SK-N-MC (cell line): ENCODE measurements at places on chromosomes 6 and 20.

DNA sequence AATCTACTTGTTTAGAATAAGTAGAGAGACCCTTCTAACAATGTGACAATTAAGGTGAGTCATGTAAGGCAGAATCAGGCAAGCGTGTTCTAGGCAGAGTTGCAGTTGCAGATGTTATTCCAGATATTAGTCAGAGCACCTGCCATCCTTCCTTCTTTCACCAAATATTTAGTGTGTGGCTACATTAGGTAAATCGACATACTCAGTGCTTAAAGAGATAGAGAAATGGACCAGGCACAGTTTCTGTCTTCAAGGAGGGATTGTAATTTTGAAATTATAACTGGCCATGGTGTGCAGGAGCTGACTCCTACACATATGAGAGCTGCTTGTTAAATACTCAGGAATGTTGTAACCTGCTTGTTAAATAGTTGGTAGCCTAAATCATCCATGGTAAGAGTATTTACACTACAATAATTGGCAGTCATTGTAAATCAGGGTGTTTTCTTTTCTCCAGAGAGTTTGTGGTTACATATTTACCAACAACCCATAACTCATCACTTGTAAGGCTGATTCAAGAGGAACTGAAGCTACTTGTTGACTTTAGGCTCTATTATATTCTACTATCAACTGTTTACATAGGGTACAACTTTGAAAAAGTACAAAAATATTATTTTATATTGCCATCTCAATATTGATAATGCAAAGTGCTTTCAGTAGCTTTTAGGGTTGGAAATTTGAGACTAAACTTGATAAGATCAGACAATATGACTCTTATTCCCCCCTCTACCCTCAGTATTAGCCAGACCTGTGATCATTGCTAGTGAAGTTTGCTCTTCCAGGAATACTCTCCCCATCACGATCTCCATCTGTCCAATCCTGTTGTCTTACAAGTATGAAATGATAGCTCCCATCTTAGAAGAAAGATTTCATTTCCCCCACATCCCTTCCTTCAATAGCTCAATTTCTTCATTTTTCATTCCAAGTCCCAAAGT lies 607.1 kb downstream of the COL12A1 start:
- DNase-seq, result no peak

GRCh38 chr6:558089-558488 lies 98.8 kb downstream of the HUS1B start:
- no peak for DNase-seq

- no peak for DNase-seq
Observed at GRCh38 chr6:139486476-139486799, 112.0 kb upstream of the CITED2 start.

GRCh38 chr20:47741669-47742608 lies 43.3 kb downstream of the SULF2 start:
- no peak for DNase-seq

DNA sequence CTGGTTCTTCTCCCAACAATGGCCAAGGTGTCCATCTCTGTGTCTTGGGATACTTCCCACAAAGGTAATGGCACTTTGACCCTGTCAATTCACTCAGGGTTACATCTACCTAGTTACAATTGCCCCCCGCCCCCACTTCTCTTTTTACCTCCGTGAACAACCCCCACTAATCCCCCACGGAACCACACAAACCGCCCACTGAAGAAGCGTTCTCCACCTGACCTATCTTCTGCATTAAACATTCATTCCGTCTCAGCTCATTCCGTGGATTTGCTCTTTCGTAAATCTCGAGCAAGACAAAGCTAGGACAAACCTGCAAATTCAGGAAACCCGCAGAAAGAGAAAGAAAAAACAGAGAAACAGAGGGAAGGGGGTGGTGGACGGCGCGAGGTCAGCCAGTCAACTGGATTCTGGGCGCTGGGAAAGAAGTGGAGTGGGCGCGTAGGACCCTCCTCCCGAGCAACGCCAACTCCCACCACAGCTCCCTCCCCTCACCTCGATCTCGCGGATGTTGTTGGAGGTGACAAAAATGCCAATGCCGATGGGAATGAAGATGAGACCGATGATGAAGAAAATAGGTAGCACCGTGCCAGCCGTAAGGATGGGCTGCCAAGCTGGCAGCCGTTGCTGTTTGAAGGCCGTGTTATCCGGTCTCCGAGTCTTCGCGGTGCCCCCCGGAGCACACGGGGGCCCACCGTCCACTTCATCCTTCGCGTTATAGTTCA lies 523 bp downstream of the TMEM30A start:
- no peak for DNase-seq

GRCh38 chr6:118307581-118307980 lies 240.5 kb upstream of the PLN start:
- no peak for DNase-seq

DNA sequence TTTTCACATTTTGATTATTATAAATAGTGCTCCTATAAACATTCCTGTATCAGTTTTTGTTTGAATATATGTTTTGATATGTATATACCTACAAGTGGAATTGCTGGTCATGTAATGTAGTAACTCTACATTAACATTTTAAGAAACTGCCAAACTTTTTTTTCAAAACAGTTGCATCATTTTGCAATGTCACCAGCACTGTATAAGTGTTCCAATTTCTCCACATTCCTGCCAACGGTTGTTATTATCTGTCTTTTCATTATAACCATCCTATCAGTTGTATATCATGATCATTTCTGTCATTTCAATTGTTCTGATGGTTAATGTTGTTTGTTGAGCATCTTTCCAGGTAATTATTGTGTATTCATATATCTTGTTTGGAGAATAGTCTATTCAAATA lies 44.8 kb upstream of the SAMD5 start:
- DNase-seq, result no peak

- no peak for DNase-seq
Observed at GRCh38 chr6:168071620-168072019, 7.4 kb downstream of the FRMD1 start.

- DNase-seq, result no peak
Observed at GRCh38 chr6:170277893-170278742, 12.8 kb downstream of the DLL1 start.

- DNase-seq, result peak; percentile 50
Observed at GRCh38 chr6:167513778-167514177, 188.9 kb downstream of the TTLL2 start.

GRCh38 chr20:10629946-10630650 lies 43.7 kb downstream of the JAG1 start:
- DNase-seq, result no peak

DNA sequence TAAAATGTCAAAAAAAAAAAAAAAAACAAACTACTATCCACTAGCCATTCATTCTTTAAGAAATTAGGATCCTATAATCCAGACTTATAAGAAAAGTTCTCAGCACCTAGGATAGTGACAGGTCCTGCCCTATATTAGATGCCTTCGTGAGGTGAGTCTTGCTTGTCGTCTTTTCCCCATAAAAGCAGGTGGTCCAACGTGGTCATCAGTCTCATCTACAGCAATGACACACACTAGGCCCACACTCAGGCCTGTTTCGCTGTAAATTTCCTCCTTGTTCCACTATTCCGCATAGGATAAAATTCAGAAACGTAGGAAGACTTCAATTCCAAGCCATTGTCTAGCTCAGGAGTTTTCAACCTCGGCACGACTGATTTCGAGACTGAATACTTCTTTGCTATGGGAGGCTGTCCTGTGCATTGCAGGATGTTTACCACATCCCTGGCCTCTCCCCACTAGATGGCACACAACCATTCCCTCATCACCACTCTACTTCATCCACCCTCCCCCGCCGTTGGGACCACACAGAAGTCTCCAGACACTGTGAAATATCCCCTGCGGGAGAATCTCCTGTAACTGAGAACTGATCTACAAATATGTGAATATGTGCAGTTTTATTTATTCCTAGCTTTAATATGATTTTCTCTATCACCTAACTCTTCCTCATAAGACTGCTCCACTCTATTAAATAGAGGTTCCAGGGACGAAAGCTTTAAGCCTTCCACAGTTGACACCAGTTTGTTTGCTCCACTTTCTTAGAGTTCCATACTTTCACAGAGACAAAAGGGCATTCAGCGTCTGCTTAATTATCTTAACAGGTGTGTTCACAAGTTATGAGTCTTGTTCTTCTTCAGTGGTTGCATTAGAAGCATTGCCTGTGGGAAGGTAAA lies 346.3 kb downstream of the BMP2 start:
- DNase-seq, result peak; percentile 1

GRCh38 chr6:161436106-161436876 lies 162.4 kb upstream of the AGPAT4 start:
- no peak for DNase-seq

DNA sequence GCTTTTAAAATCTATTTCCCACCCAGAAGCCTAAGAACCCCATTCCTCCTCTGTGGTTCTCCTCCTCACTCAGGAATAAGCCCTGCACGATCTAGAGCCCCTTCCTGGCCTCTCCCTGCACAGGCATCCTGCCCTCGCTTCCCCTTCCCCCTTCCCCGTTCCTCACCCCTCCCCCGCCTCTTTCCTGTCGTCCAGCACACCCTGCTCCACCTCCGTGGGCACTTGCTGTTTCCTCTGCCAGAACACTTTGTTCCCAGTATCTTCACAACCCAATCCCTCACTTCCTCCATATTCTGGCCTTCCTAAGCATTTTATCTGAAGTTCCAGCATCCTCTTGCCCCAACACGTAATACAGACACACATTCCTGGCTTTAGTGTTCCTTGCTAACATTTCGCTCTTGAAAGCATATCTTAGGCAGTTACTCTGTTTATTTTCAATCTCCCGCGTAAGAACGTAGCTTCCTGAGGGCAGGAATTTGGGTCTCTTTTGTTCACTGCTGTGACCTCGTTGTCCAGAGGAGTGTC lies 20.2 kb upstream of the SLC22A2 start:
- DNase-seq, result no peak

DNA sequence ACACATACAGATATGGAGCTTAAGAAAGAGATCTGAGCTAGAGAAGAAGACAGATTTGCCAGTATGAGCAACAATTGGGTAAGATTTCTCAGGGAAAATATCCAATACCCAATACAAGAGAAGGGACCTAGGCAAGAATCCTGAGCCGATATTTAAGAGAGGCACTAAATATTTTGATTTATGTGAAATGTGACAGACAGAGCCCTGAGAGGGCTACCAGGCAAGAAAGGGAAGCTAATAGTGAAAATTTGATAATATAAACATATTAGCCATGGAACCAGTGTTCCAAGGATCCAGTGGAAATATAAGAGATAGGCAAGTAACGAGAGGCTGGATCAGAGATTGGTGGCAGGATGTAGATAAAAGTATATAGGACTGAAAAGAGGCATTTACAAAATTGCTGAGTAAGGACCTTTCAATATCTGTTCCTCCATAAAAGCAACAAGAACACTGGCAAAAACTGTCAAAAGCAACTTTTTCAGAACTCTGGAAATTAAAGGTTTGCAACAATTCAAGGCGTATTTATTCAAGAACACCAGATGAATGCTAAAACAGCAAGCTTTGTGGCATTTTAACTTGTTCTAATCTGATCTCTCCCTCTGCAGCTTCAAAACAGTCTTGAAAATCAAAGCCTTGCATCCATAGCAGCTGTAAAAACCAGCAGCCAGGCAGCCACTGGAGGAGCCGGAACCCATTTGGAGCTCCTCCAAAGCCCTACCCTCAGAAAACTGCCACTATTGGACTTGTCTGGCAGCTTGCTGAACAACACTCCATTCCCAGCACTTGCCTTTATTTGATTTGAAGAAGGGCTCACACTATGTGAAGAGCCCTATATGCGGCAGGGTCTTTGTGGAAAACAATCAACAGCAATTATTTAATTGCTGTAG lies 58.8 kb downstream of the REV3L start:
- DNase-seq, result peak; percentile 42

- no peak for DNase-seq
Observed at GRCh38 chr6:106117579-106117978, 31.4 kb downstream of the PRDM1 start.

DNA sequence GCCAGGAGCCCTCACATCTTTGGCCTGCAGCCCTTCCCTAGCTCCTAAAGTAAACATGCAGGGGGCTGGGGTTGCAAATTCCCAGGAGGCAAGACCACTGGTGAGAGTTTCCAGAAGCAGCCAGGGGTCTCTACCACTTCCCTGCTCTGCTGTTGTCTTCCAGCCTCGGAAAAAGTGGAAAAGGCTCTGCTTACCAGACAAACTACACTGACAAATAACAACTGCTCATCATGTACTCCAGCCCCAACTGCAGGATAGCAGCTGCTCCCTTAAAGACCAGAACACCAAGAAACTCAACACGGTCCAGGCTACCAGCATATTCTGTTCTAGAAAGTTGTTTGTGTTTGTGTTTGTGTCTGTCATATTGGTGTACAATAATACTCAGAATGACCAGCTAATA lies 187.5 kb upstream of the MARCKS start:
- no peak for DNase-seq

GRCh38 chr6:136962661-136963060 lies 40.6 kb downstream of the SLC35D3 start:
- peak; percentile 61 for DNase-seq

DNA sequence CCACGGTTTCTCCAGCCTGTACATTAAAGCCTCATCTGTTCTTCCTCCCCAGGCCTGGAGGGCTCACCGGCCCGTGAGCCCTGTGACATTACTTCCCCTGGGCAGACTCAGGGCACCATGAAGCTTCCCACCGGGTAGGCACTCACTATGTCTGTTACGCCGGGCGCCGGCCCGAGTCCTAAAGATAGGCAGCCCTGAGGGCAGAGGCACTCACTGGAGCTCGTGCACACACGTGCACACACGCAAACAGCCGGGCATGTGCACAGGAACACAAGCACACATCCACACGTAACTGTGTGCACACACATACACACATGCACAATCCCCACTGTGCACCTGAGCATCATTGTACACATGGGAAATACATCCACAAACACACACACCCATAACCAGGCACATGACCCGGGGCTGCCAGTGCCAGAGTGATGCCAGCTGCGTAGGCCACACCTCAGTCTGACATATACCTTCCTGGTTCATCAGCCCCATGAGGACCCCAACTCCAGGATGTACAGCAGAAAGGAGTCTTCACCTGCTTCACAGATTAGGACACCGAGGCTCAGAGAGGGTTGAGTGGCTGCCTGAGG lies 83.7 kb downstream of the YTHDF1 start:
- no peak for DNase-seq

- DNase-seq, result no peak
Observed at GRCh38 chr6:139690007-139690406, 315.6 kb upstream of the CITED2 start.

DNA sequence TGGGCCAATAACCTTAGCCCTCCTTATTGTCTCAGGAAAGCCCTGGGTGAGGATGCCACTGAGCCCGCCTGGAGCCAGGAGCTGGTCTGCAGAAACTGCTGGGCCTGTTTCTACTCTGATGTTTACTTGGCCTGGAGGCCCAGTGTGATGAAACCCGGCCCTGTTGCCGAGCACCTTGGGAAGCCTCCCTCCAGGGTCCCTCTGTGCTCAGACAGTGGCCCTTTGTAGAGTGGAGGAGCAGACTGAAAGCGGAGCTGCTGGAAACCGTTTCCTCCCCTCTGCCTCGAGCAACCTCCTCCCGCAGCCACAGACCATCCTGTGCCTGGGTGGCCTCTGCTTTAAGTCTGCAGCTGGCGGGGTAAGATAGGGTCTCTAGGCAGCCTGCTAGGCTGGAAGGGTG lies 84.1 kb upstream of the EPB41L1 start:
- no peak for DNase-seq

- DNase-seq, result no peak
Observed at GRCh38 chr6:19059102-19059501, 672.0 kb downstream of the RNF144B start.

- DNase-seq, result no peak
Observed at GRCh38 chr6:12635375-12635774, 81.2 kb upstream of the PHACTR1 start.

- DNase-seq, result no peak
Observed at GRCh38 chr6:33080127-33081089, 4.6 kb downstream of the HLA-DPB1 start.
